Stimulated activated CD8-positive, alpha-beta memory T cell treated with anti-CD3 and anti-CD28 coated beads, Interleukin-15, amount 100 ng/mL, for 4 hours (primary cell): ENCODE measurements at places on chromosomes 4 and X.

DNA sequence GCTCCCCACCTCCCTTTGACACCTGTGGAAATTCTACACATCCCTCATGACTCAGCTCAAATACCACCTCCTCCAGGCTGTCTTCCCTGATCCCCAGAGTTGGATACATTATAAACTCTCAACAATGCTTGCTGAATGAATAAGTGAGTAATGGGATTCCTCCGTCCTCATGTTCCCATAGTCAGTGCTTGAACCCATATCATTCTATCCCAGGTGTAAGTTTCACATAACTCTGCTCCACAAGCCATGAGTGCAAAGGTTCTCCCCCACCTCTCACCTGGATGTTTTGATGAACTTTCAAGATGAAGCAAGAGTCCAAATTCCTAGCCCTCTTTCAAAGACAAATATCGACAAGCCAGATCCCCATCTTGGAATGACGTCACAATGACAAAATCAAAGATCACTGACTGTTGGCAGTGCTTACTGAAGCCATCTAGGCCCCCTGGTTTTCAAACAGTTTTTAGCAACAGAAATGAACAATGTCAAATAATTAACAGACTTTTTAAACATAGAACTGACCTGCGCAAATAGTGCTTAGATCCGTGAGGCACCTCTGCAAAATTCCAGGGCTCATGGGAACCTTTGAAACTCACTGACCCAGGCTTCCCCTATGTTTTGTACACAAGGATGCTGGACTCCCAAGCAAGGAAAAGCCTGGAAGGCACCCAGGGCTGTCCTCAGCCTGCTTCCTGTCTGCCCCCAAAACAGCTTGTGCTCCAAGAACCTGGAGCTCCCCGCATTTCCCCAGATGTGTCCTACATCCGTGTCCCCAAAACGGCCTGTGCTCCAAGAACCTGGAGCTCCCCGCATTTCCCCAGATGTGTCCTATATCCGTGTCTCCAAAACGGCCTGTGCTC lies 4.0 kb downstream of the SLC2A9 start:
- DNase-seq: no peak

GRCh38 chr4:47612116-47613023 lies 127.3 kb downstream of the ATP10D start:
- DNase-seq: no peak

DNA sequence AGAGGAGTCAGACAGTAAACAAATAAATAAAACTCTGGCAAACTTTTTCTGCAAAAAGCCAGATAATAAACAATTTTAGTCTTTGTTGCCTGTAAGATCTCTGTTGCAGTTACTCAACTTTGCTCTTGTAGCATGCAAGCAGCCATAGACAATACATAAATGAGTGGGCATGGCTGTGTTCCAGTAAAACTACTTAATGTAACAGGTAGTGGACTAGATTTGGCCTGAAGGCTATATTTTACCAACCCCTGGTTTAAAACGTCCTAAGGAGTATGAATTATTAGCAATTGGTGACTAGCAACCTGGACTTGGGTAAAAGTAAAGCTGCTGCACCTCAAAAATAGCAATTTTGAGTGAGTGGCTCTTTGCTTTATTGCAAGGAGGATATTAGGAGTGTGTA lies 30.9 kb downstream of the SLAIN2 start:
- DNase-seq: no peak

DNA sequence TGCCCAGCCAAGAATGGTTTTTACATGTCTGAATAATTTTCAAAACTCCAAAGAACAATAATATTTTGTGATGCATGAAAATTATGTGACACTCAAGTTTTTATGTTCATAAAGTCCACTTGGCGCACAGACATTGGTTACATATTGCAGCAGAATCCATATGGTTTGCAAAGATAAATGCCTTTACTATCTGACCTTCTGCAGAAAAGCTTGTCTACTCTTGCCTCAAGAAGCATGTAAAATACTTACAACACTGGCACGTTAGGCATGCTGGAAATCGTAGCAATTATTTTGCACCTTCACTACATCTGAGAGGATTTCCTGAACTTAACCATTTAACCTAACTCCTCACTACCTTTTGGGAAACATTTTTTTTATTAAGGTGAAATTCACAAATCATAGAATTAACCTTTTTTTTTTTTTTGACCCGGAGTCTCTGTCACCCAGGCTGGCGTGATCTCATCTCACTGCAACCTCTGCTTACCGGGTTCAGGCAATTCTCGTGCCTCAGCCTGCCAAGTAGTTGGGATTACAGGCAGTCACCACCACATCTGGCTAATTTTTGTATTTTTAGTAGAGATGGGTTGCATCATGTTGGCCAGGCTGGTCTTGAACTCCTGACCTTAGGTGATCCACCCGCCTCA lies 3.5 kb upstream of the XG start:
- no peak for DNase-seq

- DNase-seq: no peak
Observed at GRCh38 chrX:34130980-34131744, 952 bp downstream of the FAM47A start.

GRCh38 chrX:133959972-133960371 lies 25.4 kb downstream of the GPC3 start:
- DNase-seq: no peak

DNA sequence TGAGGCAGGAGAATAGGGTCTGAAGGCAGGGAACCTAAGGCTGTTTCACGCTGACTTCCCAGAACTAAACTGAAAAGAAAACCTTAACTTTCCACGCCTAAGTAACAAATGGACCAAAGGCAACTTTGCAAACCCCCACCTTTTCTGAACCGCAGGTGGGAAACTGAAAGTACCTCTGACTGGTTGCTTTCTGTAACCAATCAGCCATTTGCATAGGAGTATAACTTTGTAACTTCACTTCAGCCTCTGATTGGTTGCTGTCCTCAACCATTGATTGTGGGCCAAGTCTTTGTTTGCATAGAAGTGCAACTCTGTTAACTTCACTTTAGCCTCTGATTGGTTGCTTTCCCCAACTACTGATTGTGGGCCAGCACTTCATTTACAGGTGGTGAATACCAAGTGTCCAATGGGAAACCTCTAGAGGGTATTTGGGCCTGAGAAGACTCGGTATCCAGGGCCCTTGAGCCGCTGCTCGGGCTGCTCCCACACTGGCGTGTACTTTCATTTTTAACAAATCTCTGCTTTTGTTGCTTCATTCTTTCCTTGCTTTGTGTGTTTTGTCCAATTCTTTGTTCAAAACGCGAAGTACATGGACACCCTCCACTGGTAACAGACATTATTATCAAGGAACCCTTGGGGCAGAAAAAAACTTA lies 121.6 kb upstream of the CBR4 start:
- no peak for DNase-seq

DNA sequence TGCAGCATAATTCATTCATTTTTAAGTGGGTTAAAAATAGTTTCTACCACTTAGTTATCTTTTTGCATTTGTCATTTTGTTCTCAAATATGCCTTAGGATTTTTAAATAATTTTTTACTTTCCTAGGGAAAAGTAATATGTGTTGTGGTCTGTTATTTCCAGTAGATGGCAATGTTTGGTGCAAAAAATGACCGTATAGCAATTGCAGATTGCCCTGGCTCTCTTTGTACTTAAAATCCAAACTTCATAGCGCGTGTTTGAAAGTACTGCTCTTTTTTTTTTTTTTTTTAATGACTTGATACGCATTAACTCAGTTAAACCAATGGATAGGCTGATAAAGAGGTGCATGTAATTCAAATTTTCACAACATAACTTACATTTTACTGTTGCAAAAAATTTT lies 74.4 kb upstream of the RBMX start:
- DNase-seq: no peak

DNA sequence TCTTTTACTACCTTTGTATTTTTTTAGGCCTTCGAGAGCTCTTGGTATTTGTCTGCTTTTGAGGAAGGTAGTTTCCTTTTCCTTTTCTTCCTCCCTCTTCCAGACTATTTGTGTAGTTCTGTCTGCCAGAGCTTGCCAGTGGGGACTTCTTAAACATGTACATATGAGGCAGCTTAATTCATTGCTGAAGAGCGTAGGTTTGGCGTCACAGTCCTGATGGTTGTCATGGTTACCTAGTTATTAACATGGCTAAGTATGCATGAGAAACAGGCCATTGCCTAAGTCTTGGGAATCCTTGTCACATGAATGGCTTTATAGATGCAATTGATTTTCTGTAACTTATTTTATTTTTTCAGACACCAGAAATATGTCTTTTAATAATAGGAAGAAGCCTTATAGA lies 48.5 kb upstream of the ARMCX2 start:
- no peak for DNase-seq

- no peak for DNase-seq
Observed at GRCh38 chr4:123652476-123652875, 255.9 kb downstream of the SPRY1 start.

DNA sequence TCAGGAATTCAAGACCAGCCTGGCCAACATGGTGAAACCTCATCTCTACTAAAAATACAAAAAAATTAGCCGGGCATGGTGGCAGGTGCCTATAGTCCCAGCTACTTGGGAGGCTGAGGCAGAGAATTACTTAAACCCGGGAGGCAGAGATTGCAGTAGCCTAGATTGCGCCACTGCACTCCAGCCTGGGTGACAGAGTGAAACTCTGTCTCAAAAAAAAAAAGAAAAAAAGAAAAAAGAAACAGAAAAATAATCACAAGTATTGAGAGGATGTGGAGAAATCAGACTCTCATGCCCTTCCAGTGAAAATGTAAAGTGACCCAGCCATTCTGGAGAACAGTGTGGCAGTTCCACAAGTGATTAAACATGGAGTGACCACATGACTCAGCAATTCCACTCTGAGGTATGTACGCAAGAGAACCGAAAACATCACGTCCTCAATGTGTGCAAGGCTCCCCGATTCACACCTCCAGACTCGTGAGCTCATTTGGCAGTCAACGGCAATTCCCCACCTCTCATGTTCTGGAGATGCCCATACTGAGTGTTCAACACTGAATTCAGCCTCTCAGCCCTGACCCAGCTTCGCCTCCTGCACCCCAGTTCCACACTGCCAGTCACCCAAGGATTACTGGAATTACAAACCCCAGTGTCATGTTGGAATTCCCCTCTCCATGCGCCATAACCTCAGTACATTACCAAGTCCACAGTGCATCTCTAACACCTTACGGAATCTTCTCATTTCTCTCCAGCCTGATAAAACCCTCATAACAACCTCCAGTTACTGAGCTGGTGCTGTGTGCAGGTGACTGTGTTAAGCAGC lies 21.1 kb downstream of the ACOX3 start:
- DNase-seq: no peak

DNA sequence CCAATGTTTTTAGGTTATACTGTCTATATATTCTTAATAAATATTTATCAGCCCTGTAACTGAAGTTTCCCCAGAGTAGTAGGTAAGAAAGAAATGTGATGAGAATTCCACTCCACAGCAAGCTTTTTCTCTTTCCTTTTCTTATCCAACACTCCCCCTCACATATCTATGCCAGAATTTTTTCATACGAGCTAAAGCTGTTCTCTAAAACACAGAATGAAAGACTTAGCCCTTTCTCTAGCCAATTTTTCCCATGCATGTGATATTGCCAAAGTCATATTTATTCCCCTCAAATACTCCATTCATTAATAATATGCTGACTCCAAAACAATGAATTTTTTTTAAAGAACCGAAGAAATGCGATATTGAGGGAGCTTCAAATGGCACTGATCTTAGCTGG lies 32.3 kb downstream of the VEGFC start:
- DNase-seq: no peak

- DNase-seq: no peak
Observed at GRCh38 chr4:41212616-41213203, 1.6 kb downstream of the APBB2 start.

- no peak for DNase-seq
Observed at GRCh38 chrX:444305-444704, 57.6 kb upstream of the PPP2R3B start.

- DNase-seq: no peak
Observed at GRCh38 chrX:120823556-120823955, 52.1 kb downstream of the CT47B1 start.

GRCh38 chr4:9859810-9860209 lies 78.4 kb downstream of the DRD5 start:
- no peak for DNase-seq

DNA sequence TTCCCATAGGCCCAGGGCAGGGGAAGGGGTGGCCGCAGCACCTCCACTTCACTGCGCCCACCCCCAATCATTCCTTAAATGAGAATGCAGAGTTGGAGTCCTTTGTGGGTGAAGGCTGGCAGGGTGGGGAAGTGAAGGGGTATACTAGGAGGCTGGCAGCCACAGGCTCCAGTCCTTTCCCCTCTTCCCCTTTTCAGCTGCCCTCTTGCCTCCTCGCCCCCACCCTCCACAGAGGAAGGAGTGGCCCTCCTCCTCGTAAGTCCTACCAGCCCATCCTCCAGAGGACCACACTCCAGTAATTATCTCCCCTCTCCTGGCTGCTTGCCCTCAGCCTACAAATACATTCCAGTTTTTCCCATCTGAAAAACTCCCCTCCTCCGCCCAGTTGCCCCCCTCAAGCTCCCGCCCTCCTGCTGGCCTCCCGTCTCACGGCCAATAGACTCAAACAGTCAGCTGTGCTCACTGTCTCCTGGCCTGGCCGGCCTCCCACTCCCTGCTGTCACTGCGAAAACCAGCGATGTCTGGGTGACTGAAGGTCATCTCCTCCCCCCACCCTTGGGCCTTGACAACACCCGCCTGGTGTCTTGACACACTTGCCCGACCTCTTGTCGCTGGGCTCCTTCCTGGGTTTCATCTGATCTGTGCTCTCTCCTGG lies 38.8 kb downstream of the EFNB1 start:
- no peak for DNase-seq

DNA sequence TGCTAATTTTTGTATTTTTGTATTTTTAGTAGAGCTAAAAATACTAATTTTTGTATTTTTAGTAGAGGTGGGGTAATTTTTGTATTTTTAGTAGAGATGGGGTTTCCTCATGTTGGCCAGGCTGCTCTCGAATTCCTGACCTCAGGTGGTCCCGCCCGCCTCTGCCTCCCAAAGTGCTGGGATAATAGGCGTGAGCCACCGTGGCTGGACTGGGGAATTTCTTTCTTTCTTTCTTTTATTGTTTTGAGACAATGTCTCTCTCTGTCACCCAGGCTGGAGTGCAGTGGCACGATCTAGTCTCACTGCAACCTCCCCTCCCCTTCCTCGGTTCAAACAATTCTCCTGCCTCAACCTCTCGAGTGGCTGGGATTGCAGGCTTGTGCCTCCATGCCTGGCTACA lies 83.0 kb downstream of the FAM193A start:
- no peak for DNase-seq

DNA sequence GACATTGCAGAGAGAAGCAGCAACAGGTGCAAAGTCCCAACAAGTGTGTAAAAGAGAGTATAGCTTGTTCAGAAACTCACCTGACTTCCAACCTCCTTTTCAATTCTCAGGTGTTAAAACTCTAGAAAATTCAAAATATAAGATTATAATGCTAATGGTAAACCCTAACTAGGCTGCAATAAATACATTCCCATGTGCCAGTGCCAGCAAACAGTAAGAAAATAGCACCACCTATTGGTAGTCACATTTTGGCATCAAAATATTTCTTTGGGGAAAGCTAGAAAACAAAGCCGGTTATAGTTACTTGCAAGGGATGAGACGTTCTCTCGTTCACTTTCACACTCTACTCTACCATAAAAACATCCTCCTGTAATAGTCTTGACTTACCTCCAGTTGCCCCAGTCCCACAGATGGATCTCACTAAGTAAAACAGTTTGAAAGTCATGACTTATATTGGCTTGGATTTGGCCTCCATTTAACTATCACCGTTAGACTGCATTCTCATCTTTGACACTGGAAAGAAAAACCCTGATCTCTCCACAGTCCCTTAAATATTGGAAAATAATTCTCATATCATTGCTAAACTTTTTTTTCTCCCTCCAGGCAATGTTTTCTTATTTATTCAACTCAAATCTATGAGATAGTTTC lies 9.6 kb downstream of the BMP3 start:
- DNase-seq: no peak
